Osteocyte (in vitro differentiated cells): ENCODE measurements at places on chromosomes 1 and 21. TPM values are rescaled to one million over a fixed set of nuclear protein-coding genes. Genes with fewer than 3 reads are reported as not detected.

DNA sequence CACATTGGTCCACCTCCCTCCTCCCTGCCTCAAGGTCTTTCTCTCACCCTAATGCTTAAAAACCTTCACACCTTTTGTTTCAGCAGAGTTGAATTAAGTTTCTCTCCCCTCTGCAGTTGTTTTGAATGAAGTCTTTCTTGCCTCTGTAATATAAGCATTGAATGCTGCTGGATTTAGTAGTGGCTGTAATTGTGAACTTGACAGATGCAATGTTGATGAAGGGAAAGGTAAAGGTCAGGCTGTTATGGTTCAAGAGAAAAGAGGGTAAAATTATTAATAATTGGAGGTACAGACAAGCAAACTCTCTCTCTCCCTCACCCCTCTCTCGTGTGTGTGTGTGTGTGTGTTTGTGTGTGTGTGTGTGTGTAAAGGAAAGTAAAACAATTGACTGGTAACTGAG, 509.8 kb downstream of the AMY1C start:
- no peak overlapping the region for H3K4me3 ChIP-seq
- no peak overlapping the region for H3K27ac ChIP-seq
- H3K27me3 ChIP-seq, result no peaks in the 10 kb centered on the region
- no peaks in the 10 kb centered on the region for H3K4me1 ChIP-seq

The PPIAL4G gene
- not detected in 2 replicates for total RNA-seq

- no peaks in the 10 kb centered on the region for H3K36me3 ChIP-seq
- H3K27me3 ChIP-seq, result no peaks in the 10 kb centered on the region
- no peak for DNase-seq
- H3K4me3 ChIP-seq, result no peak overlapping the region
- peaks cover 6% of the 10 kb centered on the region for H3K4me1 ChIP-seq
These were observed 882.9 kb upstream of the B3GALT2 start for GRCh38 chr1:194069168-194069830.

GRCh38 chr1:17196496-17197185, 8.3 kb upstream of the PADI1 start:
- no peaks in the 10 kb centered on the region for H3K36me3 ChIP-seq
- DNase-seq, result peak; percentile 53
- no peak overlapping the region for H3K27ac ChIP-seq
- peaks cover 55% of the 10 kb centered on the region for H3K4me1 ChIP-seq

- no peak overlapping the region for H3K27ac ChIP-seq
- peaks cover 4% of the 10 kb centered on the region for H3K27me3 ChIP-seq
- peaks cover 8% of the 10 kb centered on the region for H3K4me1 ChIP-seq
- no peak for DNase-seq
- no peaks in the 10 kb centered on the region for H3K36me3 ChIP-seq
These were observed 36.9 kb upstream of the GPR37L1 start for GRCh38 chr1:202085682-202086373.

The AMY1A gene
- not detected in 2 replicates for total RNA-seq

DNA sequence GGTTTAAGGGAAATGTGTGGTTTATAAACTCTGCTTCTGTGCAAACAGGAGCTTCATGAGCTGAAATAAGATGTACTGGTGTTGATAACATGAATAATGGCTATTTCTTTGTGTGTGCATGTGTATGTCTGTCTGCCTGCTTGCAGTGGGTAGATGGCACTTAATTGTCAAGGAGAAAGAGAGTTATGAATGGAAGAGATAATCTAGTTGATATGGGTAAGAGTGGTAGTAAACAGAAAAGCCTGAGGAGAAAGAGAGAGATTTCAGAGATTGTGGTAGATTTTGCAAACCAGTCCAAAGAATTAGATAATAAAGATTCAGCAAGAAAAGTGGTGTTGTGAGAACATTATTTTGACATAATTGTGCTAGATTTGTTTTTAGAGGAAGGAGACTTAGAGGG, 7.7 kb downstream of the SUCO start:
- no peaks in the 10 kb centered on the region for H3K27me3 ChIP-seq
- H3K4me3 ChIP-seq, result no peak overlapping the region
- H3K27ac ChIP-seq, result no peak overlapping the region
- H3K4me1 ChIP-seq, result peaks cover 13% of the 10 kb centered on the region

- peaks cover 5% of the 10 kb centered on the region for H3K4me1 ChIP-seq
- H3K36me3 ChIP-seq, result no peaks in the 10 kb centered on the region
- peaks cover 19% of the 10 kb centered on the region for H3K27me3 ChIP-seq
These were observed 45.9 kb downstream of the MATN1 start for GRCh38 chr1:30677471-30677870.

GRCh38 chr1:75334876-75335389, 200.7 kb downstream of the LHX8 start:
- no peaks in the 10 kb centered on the region for H3K4me1 ChIP-seq
- H3K27me3 ChIP-seq, result no peaks in the 10 kb centered on the region
- no peak for DNase-seq
- no peaks in the 10 kb centered on the region for H3K36me3 ChIP-seq

DNA sequence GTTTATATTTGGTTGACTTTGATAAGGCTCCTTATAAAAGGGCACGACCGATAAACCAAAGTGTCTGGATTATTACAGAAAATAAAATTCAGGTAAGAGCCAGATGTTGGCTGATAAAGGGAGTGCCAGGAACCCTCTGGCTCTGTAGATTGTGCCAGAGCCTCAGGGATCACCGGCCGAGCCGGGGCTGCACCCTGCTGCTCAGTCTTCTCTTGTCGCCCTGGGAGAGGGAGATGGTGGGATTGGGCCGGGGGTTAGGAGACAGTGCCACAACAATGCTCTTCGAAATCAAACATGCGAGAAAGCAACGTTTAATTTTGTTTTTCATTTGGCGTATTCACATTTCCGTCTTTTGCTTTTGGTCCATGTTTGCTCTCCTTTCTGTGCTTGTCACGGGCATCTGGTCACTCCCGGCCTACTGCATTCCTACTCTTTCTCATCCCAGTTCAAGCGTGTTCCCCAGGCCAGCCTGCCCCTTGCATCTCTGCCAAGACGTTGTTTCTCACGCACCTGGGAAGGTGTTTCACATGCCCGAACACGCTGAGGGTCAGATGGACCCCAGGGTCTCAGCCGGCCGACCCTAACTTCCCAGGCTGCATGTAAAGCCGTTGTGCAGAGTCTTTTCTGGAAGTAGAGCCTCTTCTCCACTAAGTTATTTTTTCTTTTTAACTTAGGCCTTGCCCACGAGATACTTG, 18.8 kb upstream of the C2CD2 start:
- H3K36me3 ChIP-seq, result no peaks in the 10 kb centered on the region
- H3K27ac ChIP-seq, result no peak overlapping the region
- peaks cover 5% of the 10 kb centered on the region for H3K4me1 ChIP-seq
- peak; percentile 67 for DNase-seq
- no peaks in the 10 kb centered on the region for H3K27me3 ChIP-seq
- no peak overlapping the region for H3K4me3 ChIP-seq

The GPR161 gene
- 36.8 and 38.5 TPM in 2 replicates for total RNA-seq

- DNase-seq, result no peak
- H3K27ac ChIP-seq, result peak overlapping the region; percentile 82
- H3K4me3 ChIP-seq, result peak overlapping the region; percentile 2
- H3K36me3 ChIP-seq, result no peaks in the 10 kb centered on the region
- H3K4me1 ChIP-seq, result peaks cover 6% of the 10 kb centered on the region
- no peaks in the 10 kb centered on the region for H3K27me3 ChIP-seq
These were observed 50.5 kb upstream of the PRRC2C start for GRCh38 chr1:171434717-171435346.

GRCh38 chr21:32962268-32962667, 63.5 kb upstream of the OLIG2 start:
- H3K4me3 ChIP-seq, result no peak overlapping the region
- no peak overlapping the region for H3K27ac ChIP-seq
- peaks cover 35% of the 10 kb centered on the region for H3K27me3 ChIP-seq
- no peaks in the 10 kb centered on the region for H3K4me1 ChIP-seq
- H3K36me3 ChIP-seq, result no peaks in the 10 kb centered on the region

The CCT8 gene
- 130 and 132 TPM in 2 replicates for total RNA-seq

DNA sequence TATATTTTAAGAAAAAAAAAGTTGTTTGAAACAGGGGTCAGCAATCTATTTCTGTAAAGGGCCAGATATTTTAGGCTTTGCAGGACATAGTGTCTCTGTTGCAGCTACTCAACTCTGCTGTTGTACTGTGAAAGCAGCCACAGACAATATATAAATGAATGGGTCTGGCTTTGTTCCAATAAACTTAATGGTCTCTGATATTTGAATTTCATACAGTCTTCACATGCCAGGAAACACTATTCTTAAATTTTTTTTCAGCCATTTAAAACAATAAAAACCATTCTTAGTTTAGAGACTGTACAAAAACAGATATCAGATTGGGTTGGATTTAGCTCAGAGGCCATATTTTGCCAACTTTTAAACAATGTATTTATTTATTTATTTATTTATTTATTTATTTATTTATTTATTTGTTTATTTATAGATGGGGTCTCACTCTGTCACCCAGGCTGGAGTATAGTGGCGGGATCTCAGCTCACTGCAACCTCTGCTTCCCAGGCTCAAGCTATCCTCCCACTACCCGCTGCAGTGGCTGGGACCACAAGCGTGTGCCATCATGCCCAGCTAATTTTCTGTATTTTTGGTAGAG, 102.8 kb downstream of the DNM3 start:
- DNase-seq, result no peak
- H3K27ac ChIP-seq, result no peak overlapping the region
- H3K4me3 ChIP-seq, result no peak overlapping the region
- no peaks in the 10 kb centered on the region for H3K36me3 ChIP-seq
- no peaks in the 10 kb centered on the region for H3K4me1 ChIP-seq

The MCOLN3 gene
- total RNA-seq, result 0.34 TPM in 1 of 2 replicates, not detected in the other

DNA sequence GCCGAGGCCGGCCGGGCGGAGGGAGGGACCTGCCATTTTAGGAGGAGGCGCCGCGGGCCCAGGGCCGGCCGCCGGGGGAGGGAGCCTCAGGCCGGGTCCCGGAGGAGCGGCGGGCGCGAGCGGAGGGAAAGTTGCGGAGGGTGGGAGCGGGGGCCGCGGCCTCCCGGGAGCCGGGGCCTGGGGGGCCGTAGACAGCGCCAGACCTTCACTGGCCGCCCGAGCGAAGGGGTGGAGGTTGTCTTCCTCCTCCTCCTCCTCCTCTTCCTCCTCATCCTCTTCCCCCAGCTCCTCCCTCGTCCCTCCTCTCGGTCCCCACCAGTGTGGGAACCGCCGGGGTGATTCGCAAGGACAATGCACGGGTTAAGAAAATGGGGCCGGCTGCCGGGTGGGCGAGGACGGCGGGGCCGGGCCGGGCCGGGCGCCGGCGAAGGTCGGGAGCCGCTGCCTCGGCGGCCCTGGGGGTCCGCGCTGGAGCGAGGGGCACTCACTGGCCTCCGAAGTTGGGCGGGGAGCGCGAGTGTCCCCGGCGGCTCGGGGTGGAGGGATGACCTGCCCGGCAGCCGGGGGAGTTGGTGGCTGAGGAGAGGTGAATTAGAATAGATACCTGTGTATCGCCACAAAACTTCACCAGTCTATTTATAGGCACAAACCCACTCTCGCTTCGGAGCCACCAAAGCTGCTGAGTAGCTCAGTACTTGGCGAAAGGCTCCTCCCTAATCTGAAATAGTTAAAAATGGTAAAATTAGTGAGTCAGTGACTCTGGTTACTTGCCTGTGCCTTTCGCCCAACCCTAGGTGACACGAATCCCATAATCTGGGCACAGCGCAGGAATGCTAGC, 1.3 kb downstream of the DYRK1A start:
- peaks cover 41% of the 10 kb centered on the region for H3K4me1 ChIP-seq
- H3K4me3 ChIP-seq, result peak overlapping the region; percentile 81
- H3K36me3 ChIP-seq, result no peaks in the 10 kb centered on the region
- no peaks in the 10 kb centered on the region for H3K27me3 ChIP-seq

The XPR1 gene
- total RNA-seq, result 21.4 and 24.8 TPM in 2 replicates

- peaks cover 8% of the 10 kb centered on the region for H3K36me3 ChIP-seq
- H3K27me3 ChIP-seq, result no peaks in the 10 kb centered on the region
- DNase-seq, result no peak
- no peak overlapping the region for H3K4me3 ChIP-seq
These were observed 4.2 kb upstream of the C1orf162 start for GRCh38 chr1:111469539-111469938.

The TRAF3IP3 gene
- not detected in 2 replicates for total RNA-seq

DNA sequence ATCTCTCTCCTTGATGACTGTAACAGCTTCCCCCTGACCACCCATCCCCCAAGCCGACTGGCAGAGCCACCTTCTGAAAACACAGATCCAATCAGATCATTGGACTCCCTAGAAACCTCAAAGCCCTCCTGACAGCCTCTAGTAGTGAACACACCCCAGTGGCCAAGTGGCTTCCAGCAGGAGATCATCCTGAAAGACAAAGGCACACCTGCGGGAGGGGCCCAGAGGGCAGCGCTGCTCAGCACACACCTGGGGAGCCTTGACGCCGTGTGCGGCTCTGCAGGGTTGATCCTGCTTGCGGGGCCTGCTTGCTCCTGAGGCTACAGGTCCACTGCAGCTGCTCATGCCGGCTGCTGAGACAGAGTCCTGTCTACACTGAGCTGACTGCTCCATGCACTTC, 41.5 kb downstream of the SLC66A1 start:
- no peaks in the 10 kb centered on the region for H3K27me3 ChIP-seq
- peaks cover 30% of the 10 kb centered on the region for H3K4me1 ChIP-seq
- no peak overlapping the region for H3K4me3 ChIP-seq
- no peak for DNase-seq

The OR2L8 gene
- not detected in 2 replicates for total RNA-seq

GRCh38 chr21:40926238-40926637, 79.3 kb upstream of the DSCAM start:
- H3K27me3 ChIP-seq, result no peaks in the 10 kb centered on the region
- no peak overlapping the region for H3K4me3 ChIP-seq
- no peaks in the 10 kb centered on the region for H3K36me3 ChIP-seq
- H3K27ac ChIP-seq, result no peak overlapping the region
- no peaks in the 10 kb centered on the region for H3K4me1 ChIP-seq

The CSF3R gene
- total RNA-seq, result not detected in 2 replicates

DNA sequence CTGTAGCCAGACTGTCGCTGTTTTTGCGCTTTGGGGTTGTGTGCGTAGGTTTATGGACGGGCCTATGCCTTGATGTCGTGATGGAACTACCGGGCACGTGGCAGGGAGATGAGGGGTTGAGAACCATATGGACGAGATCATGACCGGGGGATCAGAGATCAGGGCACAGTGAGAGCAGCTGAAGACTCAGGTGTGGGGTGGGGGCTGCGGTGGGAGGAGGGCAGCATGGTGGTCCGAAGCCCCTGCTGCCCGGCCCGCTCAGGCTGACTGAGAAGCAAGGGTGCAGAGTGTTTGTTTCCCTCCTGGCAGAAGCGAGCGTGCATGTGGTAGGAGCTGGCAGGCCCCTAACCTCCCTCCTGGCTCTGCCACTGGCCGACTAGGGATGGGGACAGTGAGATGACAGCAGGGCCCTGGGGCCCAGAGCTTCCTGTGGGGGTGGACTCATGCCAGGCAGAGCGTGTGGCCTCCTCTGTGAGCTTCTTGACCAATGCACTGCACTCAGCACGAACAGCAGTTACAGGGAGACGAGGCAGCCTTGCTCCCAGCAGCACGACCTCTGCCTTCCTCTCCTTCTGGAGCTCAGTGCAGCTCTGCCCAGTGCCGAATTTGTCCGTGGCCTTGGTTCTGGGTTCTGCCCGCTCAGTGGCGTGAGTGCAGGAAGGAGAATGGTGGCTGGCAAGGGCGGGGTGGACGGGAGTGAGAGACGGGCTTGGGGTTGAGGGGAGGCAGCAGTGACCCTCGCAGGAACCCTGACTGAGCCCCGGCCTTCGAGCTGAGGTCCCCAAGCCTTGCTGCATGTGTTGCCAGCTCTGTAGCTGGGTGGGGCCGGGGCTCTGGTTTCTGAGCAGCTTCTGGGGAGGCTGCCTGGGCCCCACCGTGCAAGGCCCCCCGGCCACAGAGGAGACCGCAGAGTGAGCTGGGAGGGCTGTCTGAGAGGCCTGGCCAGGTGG, 22.2 kb upstream of the LRRC3 start:
- no peaks in the 10 kb centered on the region for H3K27me3 ChIP-seq
- H3K4me1 ChIP-seq, result no peaks in the 10 kb centered on the region
- no peak overlapping the region for H3K4me3 ChIP-seq
- no peaks in the 10 kb centered on the region for H3K36me3 ChIP-seq
- peak; percentile 82 for DNase-seq

The LCE3E gene
- total RNA-seq, result not detected in 2 replicates

- no peak overlapping the region for H3K4me3 ChIP-seq
- H3K27ac ChIP-seq, result no peak overlapping the region
These were observed 84.1 kb upstream of the C21orf91 start for GRCh38 chr21:17903029-17903806.
